Upper lobe of right lung (tissue), 1 donor: ENCODE measurements at places on chromosomes 6 and 20. TPM values are rescaled to one million over a fixed set of nuclear protein-coding genes. Genes with fewer than 3 reads are reported as not detected.

Gene TSBP1
- total RNA-seq: not detected

GRCh38 chr6:46262928-46263706 lies 92.3 kb upstream of the ENPP5 start:
- no peak for DNase-seq

- no peak for DNase-seq
Measured at GRCh38 chr6:138450445-138450844, 46.4 kb downstream of the HEBP2 start.

GRCh38 chr6:119848696-119849095 lies 499.1 kb upstream of the MAN1A1 start:
- DNase-seq: no peak

GRCh38 chr6:3290149-3290930 lies 31.6 kb downstream of the PSMG4 start:
- no peak for DNase-seq

GRCh38 chr6:84854811-84855400 lies 90.5 kb upstream of the TBX18 start:
- no peak for DNase-seq

- DNase-seq: no peak
Measured at GRCh38 chr20:54207053-54207742, 689 bp upstream of the PFDN4 start.

DNA sequence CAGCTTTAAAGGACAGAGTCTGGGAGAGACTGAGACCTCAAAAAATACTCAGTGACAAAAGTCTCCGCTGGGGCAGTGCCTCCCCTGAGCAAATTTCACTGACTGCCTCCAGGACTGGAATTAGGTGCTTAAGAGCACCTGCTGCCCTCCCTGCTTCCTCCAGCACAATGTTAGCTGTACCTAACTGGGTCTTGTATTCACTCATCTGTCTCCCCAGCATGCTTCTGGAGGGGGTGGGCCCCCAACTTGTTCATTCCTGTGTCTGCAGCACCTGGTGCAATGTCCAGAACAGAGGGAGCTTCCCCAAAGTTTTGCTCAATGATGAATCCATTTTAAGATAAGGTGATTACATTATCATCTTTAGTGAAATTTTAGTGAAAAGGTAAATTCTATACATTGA lies 650.7 kb downstream of the KIF16B start:
- DNase-seq: no peak

DNA sequence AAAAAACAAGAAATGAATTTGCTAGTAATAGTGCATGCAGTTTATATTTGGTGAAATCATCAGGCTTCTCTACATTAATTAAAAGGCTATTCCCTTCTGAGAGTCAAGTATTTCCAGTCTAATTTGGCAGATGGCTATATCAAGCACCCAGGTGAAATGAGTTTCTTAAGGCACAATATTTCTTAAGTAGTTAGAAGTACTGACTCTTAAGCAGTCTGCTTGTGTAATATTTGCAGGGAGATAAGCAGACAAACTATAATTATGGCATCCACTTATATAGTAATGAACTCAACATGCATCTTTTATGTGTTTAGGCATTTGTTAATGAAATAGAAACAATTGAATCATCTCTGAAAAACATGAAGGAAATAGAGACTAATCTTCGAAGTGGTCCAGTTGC lies 189.2 kb downstream of the UTRN start:
- DNase-seq: no peak
